ENCODE measurements at places on chromosomes 3 and 15. TPM values are rescaled to one million over a fixed set of nuclear protein-coding genes. Genes with fewer than 3 reads are reported as not detected.

DNA sequence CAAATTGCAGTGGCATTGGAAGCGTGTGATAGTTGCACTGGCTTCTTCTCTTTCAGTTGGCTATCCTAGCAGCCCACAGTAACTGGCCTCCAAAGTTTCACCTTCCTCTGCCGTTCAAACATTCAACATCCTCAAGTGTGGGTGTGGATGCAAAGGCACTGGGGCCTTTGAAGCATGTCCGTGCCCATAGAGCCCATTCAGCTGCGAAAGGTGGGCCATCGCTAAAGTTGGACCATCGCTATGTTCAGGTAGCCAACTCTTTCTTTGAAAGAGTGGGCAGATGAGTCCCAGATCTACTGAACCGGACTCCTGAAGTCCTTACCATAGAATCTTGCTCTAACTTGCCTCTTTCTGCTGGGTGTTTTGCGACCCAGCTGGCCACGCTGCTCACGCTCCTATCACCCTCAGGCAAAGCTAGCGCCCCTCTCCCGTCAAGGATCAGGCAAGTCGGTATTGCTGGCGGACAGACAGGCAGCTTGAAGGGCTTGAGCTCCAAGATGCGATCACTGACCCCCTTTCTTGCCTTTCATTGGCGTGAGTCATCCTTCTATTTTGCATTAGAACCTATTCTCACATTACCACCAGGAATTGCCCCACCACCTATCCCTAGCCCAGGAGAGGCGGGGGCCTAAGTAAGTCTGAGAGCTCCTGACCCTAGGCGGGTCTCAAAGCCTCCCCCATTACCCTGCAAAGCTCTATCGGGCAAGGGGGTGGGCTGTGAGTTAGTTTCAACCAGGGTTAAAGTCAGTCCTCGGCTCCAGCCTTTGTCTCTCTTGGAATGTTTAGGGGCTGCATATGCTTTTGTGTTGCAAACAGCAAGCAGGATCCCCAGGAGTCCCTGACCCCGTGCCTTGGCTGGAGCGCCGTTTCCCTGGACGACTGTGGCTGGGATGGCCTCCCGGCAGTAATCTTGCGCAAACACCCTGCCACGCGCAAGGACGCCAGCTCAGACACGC lies 28.7 kb downstream of the ZIC4 start:
- DNase-seq, result no peak

GRCh38 chr3:182509844-182510460 lies 283.4 kb upstream of the ATP11B start:
- DNase-seq, result no peak

DNA sequence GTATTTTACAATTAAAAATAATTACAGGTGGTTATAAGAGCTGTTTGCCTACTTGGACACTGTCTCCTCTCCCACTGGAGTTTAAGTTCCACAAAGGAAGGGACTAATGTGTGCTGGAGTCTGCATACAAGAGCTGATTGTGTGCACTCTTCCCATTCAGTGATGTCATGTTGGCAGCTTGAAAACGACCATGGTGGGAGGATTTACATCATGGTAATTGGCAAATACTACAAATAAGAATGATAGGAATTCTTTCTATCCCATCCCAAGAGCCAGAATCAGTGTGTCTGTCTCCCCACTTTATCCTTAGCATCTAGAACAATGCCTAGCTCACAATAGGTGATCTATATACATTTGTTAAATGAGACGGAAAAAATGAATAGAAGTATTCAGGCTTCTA lies 14.1 kb downstream of the ITGA11 start:
- DNase-seq, result no peak

DNA sequence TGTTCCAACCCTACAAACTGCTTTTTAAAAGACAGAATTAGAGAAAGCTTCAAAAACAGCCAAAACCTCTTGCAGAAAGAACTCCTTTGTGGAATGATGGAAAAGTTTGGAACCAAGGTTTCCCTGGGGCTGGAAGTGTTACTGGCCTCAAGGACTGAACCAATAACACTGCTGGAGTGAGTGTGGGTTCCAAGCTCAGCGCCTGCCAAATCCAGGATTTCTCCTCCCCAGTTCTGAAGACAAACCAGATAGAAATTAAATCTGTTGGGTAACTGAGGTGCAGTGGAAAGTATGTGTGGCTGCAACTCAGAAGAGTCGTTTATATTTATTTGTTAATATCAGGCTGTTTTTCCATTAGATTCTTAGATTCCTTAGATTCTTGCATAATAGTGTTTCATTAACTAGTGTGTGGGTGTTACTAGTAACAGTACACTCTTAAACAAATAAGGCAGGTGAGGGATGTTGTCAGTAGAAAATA lies 66.5 kb upstream of the FNDC3B start:
- DNase-seq, result no peak

GRCh38 chr3:170642882-170643601 lies 57.2 kb upstream of the SLC7A14 start:
- DNase-seq, result no peak

DNA sequence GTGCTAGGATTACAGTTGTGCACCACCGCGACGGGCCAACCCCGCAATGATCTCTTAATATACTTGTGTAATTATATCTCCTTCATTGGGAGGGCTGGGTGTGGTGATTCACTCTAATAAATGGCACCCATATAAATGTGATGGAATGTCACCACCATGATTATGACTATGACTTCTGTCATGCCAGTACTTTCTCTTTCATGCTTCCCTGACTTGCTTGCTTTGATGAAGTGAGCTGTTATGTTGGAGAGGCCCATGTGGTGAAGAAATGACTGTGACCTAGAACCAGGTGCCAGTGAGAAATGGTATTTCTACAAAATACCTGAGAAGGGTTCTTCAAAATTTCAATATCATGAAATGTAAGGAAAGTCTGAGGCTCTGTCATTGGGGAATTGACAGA lies 24.4 kb upstream of the TP63 start:
- DNase-seq, result no peak

- no peak for DNase-seq
Observed at GRCh38 chr3:60178931-60179653, 1072.2 kb downstream of the FHIT start.

DNA sequence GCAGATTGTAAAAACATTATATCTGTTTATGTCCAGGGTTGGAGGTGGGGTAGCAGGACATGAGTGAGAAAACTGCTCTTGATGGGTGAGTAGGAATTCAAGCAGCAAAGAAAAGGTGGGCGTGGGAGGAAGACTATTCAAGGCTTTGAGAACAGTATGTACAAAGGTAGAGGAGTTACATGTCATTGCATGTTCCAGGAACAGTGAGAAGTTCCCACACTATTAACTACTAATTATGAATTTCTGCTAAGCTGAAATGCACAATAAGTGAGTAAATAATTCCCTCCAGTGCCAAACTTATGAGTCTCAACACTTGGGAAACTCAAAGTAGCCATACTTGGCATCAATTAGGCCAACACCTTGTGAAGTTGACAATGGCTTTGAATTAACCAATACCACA lies 80.1 kb downstream of the SRGAP3 start:
- no peak for DNase-seq

DNA sequence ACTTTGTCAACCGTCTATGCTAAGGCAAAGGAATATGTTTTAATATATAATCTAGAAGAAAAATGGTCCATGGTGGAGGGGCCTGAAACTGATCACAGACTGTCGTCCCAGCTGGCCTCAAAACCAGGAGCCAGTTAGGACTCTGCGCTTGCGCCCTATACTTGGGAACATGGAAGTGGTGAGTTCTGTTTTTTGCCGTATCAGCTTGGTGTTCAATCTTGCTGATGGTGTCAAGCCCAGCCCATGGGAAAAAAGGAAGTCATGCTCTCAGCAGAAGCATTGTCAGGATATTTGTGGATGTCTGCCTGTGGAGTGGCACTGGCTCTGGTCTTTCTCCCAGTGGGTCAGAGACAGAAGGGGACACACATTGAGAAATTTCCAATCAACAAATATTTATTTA lies 342.0 kb upstream of the CTDSPL start:
- DNase-seq, result no peak

- DNase-seq, result no peak
Observed at GRCh38 chr3:150254309-150254708, 153.8 kb upstream of the TSC22D2 start.

DNA sequence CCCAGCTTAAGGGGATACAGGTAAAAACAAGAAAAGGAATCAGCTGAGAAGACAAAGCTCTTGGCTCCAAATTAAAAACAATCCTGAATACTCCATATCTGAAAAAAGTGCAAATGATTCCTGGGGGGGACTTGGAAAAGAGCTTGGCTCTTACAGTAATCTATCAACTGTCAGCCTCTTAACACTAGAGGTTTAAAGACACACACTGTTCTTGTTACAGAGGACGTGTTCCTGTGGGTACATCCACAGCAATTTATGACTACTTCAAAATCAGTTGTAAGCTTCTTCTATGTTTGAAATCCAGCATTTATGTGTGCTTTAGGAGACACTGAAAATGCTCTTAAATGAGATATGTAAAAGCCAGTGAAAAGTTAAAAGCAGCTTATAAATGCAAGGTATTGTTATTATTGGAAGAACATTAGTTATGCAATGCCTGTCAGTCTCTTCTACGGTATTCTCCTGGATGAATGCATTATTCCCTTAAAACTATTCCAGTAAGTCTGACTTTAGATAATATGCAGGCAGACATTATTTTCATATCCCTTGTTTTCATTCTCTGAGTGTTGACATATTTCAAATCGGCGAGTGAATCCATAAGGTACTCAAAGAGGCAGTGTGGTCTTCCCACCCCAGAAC lies 408.4 kb upstream of the ADAMTS9 start:
- DNase-seq, result no peak

- DNase-seq, result no peak
Observed at GRCh38 chr15:41494190-41494921, 682 bp downstream of the ITPKA start.

DNA sequence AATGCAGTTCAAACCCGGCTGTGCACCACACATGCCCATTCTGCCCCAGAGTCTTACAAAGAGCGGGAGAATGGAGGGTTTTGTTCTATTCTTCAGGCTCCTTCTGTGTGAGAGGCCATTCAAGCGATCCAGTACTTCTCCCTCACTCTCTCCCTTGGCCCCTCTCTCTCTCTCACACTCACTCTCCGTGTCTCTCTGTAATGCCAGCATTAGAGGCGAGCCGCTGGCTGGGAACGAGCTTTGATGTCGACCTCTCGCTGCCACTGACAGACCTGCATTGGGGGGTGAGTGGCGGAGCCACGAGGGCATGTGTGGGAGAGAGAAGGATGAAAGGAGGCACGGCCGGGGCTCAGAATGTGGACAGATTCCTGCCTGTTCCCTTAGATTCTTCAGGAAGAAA lies 231.7 kb upstream of the ARRDC4 start:
- no peak for DNase-seq

GRK7 gene
- not detected for total RNA-seq

SOX14 gene
- not detected for total RNA-seq

DPPA4 gene
- 0.55 TPM for total RNA-seq

TIMP4 gene
- total RNA-seq, result 16.5 TPM

REC114 gene
- total RNA-seq, result not detected

IRAK2 gene
- 20.3 TPM for total RNA-seq
